ENCODE measurements at places on chromosomes 11 and 22.

DNA sequence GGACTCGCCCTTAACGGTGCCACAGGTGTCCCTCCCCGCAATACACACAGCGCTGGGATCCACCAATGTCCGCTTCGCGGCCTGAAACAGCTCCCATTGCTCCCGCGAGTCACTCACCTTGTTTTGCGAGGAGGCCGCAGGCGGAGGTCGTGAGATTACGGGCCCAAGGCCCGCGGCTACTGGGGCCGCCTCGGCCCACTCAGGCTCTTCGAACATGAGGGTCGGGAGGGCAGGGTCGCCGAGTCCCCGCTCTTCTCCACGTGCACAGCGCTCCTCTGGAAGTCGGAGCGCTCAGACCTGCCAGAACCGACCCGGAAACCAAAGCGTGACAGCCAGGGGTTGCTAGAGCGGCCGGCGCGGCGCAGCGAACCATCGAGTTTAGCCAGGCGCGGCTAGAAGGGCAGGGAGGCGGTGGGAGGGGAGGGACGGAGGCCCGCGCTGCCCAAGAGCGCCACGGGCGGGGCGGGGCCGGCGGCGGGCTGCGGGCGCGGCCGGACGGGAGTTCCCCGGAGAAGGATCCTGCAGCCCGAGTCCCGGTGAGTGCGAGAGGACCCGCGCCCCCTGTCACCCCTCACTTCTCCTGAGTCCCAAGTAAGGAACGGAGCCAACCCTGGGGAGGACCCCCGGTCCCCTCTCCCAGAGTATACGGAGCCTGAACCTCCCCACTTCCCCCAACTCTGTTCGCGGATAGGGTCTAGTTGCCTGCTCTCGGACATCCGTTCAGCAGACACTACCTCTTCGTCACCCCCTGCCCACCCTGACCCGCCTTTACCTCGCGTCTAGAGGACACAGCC is at the start of the genes ILK and RRP8:
Gene ILK, plus strand, starts transcription at position 488 of the 794 bp plus-strand sequence. CDS start 498 bp downstream, outside the sequence.
Gene RRP8, minus strand, starts transcription at position 330 of the 794 bp plus-strand sequence. Its CDS starts 114 bp downstream, at position 216.
- peak; percentile 89 for DNase-seq

DNA sequence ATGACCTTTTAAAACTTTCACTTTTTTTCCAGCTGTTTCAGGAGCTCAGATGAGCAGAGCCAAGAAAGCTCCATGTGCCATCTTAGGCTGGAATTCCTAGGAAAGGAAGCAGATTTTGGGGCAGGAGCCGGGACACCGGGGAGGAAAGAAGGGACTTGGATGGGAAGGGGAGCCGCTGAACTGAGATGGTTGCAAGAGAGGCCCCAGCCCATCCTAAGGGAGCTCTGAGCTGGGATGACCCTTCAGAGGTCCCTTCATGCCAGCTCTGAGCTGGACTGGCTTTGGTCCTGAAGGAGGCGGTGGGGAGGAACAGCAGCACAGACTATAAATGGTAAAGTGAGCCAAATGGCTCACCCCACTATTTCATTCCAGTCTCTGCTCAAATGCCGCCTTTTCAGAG is 55.2 kb upstream of the SLC22A12 start:
- no peak for DNase-seq

DNA sequence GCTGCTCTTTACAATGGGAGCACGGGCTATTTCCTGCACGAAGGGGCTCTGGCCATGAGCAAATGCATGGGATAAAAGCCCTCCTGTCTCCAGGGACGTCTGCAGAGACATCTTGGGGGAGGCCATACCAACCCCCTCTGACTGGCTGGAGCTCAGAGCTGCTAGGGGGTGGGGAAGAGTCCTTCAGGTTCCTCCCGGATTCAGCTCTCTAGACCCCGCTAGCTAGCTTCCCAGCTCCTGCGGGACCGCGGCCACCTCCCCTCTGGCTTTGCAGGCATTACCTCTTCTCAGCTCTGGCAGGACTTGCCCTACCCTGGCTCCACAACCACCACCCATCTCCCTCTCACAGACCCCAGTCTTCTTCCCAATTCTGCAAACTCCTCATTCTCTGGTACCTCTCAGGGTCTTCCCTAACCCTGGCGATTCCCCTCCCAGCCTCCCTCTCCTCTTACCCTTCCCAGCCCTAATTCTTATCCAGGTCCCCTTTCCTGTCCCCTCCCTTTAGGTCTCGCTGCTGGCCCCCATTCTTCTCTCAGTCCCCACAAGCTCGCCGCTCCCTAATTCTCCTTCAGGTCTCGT is 802 bp downstream of the SYT13 start:
- no peak for DNase-seq

DNA sequence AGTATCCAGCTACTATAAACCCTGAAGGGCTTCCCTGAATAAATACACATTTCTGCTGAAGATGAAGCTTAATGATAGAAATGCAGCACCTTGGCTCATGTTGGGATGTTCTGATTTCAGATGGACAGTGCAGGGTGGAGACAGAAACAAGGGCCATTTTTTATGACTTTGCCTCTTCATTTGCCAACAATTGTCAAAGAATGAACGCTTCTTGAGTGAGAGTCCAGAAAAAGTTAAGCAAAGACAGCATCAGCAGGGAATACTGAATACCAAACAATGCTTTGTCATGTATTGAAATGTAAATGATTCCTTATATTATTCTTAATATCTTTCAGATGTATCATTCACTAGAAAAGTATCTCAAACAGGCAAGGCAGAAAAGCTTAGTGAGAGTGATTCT is 84.9 kb downstream of the TRPC6 start:
- no peak for DNase-seq

- no peak for DNase-seq
These were observed 66.7 kb upstream of the CLTCL1 start for GRCh38 chr22:19358195-19358594.

DNA sequence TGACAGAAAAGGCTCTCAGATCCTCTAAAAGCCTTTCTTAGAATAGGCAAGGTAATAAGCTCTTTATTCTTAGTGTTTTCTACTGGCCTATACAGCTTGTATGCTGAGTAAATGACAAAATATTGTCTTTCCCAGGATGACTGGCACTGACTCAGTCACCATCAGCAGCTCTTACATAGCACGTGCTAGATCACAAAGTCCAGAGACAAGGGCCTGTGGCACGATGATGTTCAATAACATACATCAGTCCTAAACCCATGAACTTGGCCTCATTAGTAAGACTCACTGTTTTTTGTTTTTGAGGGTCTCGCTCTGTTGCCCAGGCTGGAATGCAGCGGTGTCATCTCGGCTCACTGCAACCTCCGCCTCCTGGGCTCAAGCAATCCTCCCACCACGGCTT is 42.7 kb downstream of the CELF1 start:
- no peak for DNase-seq

DNA sequence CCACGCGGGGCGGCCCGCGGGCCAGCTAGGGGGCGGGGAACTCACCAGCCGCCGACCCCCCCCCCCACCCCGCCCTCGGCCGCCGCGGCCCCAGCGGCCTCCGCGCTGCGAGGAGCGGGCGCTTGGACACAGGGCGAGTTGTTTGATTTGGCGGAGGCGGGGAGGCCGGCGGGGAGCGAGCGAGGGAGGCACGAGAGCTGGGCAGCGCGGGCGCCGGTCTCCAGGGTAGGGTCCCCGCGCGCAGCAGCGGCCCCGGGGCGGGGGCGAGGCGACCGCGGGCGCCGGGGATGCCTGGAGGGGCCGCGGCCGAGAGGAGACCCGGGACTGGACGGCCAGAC is 64.4 kb downstream of the NAV2 start:
- DNase-seq, result no peak
